ENCODE measurements at places on chromosomes 3 and 15.

- DNase-seq, result no peak
Observed at GRCh38 chr15:89136818-89137772, 48.8 kb downstream of the ABHD2 start.

DNA sequence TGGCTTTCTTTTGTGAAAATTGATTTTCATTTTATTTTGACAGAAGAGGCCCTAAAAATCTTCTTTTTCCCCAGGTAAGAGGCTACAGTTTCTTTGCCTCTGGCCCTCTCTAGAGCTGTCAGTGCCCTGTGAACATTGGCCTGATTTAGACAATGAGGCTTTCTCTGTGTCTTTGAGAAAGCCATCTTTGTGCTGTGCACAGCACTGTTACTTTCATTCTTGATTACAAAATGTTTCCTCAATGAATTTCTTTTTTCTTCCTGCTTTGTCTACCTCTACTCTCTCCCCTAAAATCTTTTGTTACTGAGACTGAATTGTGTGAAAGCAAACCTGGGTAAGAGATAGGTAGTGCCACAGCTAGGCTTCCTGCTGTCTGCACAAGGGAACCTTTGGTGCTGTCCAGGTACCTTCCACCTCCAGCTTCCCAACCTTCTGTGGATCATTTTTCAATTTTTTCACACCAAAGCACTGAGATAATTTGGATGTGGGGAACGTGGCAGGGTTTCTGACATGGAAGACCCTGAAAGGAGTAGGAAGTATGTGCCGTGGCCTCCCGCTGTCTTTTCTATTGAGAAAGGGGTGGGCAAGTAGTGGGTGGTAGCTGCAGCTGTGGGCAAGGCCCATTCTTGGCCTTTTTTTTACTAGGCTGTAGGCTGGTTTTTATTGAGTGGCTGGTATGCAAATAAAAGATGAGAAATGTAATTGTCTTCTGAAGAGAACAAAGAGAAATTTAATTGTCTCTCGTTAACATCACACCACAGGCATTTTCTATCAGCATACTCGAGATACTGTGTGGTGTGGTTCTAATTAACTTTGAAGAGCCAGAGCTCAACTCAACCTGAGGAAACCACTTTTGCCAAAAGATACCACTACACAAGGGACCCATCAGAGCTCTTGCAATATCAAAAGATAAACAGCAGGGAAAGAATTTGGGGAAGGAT is 21.0 kb downstream of the RAB8B start:
- no peak for DNase-seq

DNA sequence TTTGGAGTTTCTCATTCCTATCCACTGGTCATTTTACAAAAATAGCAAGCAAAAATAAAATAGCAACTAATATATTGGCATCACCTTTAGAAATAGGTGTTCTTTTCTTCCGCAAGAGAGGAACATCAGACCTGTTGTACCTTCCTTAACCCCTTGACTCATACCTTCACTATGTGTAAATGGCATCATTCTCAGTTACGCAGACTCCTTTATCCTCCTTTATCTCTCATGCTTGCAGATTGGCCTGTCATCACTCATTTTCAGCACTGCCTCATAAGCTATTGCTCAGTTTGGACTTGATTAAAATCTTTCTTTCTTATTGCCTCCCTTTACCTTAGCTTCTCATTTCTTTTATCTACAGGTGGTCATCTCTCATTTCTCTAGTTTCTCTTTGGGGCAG is 21.4 kb downstream of the ARHGEF26 start:
- DNase-seq, result no peak

GRCh38 chr3:33194303-33194702 is 24.3 kb downstream of the SUSD5 start:
- no peak for DNase-seq

- DNase-seq, result no peak
Observed at GRCh38 chr15:99749386-99749785, 16.1 kb upstream of the LYSMD4 start.

DNA sequence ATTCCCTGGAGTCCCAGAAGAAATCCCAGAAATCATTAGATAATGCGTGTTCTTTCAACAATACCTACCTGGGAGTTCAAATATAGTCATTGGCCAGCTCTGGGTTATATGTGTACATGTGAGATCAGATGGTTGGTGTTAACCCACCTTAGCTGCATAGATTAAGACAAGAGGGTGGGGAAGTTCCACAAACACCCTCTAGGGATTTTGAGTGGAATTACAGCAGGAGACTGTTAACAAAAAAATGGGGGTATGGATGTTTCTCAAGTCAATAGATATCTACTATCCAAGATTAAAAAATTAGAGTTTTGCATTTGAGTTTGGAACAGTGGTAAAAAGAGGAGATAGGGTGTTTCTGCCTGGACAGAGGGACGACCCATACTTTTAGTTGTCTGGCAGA is 282.5 kb upstream of the CNTN3 start:
- no peak for DNase-seq

- DNase-seq, result no peak
Observed at GRCh38 chr3:63061449-63061848, 186.2 kb upstream of the CADPS start.

DNA sequence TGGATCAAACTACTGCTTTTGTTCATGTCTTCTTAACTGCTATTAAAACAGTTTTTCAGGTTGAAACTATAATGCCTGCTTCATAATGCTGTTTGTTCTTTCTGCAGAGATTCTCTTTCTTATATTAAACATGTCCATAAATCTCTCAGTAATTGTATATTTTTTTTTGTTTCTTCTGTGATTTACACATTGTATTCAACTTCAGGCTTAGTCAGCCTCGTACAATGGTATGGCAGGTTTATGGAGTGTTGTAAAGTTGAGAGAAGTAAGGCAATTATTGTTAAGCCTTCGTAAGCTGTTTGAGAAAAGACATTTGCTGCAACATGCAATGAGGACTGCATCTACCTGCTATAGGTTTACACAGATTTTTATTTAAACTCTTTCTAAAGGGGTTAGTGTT is 977.1 kb downstream of the DIPK2A start:
- no peak for DNase-seq
